NK-92 treated with Interleukin-12 subunit alpha and Interleukin-12 subunit beta, amount 100 ng/mL, for 24 hours (cell line): ENCODE measurements at places on chromosomes 16 and 17.

GRCh38 chr17:73841431-73842060 is 197.3 kb upstream of the SDK2 start:
- no peak for DNase-seq

DNA sequence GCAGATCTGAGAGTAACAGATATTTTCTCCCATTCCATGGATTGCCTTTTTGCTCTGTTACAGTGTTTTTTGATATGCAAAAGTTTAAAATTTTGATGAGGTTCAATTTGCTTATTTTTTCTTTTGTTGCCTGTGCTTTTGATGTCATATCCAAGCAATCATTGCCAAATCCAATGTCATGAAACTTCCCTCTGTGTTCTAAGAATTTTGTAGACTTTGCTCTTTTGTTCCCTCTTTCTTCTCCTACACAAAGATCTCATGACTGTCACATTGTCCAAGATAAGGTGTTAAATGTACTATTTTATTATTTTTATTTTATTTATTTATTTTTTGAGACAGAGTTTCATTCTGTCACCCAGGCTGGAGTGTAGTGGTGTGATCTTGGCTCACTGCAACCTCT is 18.9 kb upstream of the KCNH6 start:
- no peak for DNase-seq

- DNase-seq: no peak
Measured at GRCh38 chr16:26231647-26232046, 539.9 kb downstream of the HS3ST4 start.

DNA sequence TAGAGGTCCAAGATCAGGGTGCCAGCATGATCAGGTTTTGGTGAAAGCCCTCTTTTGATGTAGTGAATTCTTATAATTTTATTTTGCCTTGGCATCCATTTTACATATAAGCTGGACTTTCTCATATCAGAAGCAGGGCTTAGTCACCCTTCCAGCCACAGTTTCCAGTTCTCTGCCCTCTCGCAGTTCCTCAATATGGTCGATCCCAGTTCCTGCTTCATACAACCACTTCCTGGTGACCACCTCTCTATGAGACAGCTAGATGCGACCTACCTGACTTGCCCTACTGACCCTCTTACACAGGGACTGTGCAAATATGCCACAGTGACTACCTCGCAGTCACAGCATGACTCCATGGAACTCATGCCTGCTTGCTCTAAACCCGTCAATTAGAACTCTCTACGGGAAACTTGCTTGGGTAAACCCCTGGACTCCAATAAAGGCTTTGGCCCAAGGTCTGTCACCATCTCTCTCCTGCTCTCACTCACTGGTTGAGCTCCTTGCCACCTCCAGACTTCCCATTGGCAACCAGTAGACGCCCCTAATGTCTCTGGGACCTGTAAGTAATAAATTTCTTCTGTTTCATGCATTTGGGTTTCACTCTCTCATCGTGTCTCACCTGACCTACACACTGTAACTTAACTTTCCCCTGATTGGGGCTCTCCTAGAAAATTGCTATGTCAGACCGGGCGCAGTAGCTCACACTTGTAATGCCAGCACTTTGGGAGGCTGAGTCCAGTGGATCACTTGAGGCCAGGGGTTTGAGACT is 21.4 kb downstream of the CD300LG start:
- no peak for DNase-seq

DNA sequence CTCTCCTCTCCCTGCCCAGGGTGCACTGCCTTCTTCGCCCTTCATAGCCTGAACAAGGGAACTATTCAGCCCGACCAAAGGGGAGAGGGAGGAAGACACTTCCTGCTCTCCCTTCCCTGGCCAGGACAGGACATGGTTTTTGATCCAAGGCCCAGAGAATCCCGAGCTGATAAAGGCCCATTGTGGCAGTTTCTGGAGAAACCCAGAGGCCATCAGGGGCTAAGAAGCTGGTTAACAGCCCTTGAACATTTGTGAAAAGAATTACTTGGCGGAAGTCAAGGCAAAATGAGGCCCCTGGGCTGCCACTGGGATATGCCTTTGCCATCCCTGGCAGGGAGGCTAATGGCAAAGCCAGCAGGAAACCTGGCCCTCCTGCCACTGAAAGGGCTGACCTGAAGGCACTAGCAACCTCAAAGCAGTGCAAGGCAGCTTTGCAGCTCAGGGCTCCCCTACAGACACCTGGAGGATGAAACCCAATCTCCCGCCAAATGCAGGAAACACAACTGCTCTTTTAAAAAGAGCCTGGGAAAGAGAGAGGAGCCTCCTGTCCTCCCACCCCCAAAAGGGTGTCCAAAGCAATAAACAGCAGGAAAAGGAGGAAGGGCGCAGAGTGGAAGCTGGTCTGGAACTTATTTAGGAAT is 12.6 kb downstream of the PHB1 start:
- DNase-seq: no peak

DNA sequence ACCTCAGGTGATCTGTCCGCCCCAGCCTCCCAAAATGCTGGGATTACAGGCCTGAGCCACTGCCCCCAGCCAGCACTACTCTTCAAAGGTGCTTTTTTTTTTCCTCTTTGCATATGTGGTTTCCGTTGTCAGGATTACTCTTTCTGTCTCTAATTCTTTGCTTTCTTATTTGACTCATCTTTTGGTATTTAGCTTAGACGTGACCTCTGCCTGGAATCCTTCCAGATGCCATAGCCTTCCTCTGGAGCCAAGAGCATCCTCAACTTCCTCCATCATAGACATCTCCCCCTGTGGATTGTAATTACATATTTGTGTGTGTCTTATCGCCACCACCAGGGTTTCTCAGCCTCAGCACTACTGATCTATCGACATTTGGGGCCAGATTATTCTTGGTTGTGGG is 84.4 kb upstream of the XYLT1 start:
- DNase-seq: no peak

DNA sequence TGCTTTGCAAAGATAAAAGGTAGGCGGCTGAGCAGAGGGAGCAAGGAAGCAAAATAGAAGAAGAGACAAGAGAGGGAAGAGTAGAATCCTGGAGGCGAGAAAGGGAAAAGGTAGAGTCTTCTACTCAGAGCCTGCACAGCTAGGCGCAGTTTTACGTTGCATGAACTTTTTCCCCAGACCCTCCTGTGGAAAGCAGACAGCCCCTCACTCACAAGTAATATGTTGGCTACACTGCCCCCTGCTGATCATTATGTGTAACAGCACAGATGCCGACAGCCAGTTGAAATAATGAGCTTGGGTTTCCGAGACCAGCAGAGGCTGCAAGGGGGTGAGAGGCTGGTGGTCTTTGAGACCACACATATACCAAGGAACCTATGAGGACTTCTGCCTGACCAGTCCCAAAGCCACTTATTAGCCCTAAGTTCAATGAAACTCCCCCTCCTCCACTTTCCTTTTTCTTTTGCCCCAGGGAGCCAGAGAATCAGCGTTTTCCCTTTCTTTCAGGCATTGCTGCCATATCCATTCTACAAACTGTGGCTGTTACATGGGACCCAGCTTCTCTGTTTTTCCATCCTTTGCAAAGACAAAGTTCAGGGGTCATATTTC is 22.5 kb upstream of the CMTR2 start:
- DNase-seq: no peak

- no peak for DNase-seq
Measured at GRCh38 chr17:41457676-41458075, 9.5 kb downstream of the KRT32 start.

GRCh38 chr17:74148446-74148845 is 55.0 kb upstream of the RPL38 start:
- DNase-seq: no peak

DNA sequence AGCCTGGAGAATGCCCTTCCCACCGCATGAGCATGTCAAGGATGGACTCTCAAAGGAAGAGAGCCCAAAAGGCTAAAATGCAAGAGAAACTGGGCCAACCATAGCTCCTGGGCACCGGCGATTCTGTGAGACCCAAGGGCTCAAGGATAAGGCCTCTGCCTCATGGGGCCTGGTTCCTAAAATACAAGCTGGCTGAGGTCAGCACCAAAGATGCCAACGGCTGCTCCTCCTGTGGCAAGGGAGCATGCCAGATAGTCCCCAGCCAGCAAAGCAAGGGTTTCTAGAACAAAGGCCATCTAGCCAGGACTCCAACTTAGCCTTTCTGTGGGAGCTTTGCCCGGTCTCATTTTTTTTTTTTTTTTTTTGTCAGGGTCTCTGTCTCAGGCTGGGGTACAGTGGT is 20.1 kb downstream of the GPRC5B start:
- no peak for DNase-seq

DNA sequence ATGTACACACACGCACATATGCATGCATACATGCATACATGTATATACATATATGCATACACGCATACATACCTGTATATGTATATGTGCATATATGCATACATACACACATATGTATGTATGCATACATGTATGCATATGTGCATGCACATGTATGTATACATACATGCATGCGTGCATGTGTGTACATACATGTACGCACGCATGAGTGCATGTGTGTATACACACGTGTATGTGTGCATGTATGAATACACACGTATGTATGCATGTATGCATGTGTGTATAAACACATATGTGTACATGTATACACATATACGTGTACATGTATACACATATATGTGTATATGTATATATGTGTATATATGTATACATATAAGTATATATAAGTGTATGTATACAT is 28.5 kb upstream of the DLX3 start:
- no peak for DNase-seq

DNA sequence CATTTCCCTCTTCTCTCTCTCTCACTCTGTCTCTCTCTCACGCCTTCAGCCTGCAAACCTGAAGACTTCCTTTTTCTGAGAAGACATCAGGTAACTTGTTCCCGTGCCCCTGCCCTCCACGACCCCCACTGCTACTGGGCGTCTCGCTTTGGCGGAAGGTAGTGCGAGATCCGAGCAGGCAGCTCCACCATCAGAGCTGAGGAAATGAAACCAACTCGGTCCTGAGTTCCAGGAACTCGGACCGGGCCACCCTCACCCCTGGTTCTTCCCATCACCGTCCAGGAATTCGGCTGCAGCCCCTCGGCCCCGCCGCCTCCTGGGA is 585 bp downstream of the MLKL start:
- peak; percentile 39 for DNase-seq

GRCh38 chr17:74565126-74565525 is 2.2 kb downstream of the CD300H start:
- DNase-seq: no peak

DNA sequence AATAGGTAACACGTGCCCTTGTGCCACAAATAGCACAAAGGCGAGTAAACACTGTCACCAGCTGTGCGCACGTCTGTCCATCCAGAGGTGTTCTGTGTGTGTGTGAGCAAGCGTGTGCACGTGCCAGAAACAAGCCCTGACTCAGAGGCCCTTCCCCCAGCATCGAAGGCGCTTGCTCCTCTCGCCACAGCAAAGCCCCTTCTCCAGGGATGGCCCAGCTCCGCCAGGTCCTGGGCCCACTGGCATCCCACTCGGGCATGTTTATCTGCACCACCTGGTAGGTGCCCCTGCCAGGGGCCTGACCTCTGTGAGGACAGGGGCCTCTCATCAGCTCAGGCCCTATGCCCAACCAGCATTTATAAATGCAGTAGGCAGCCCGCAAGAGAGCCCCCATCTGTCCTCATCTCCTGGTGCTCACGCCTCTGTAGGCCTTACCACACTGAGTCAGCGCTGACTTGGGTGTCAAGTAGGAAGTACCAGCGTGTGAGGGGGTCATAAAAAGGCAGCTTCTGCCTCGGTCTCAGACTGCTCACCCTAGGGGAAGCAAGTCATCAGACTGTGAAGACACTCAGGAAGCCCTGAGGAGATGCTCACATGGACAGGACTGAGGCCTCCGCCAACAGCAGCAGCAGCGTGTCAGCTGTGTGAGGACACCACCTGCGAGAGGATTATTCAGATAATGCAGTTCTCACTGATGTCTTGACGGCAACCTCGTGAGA is 10.8 kb downstream of the TMEM235 start:
- peak; percentile 77 for DNase-seq

GRCh38 chr16:79988721-79989220 is 388.2 kb upstream of the MAF start:
- DNase-seq: no peak

DNA sequence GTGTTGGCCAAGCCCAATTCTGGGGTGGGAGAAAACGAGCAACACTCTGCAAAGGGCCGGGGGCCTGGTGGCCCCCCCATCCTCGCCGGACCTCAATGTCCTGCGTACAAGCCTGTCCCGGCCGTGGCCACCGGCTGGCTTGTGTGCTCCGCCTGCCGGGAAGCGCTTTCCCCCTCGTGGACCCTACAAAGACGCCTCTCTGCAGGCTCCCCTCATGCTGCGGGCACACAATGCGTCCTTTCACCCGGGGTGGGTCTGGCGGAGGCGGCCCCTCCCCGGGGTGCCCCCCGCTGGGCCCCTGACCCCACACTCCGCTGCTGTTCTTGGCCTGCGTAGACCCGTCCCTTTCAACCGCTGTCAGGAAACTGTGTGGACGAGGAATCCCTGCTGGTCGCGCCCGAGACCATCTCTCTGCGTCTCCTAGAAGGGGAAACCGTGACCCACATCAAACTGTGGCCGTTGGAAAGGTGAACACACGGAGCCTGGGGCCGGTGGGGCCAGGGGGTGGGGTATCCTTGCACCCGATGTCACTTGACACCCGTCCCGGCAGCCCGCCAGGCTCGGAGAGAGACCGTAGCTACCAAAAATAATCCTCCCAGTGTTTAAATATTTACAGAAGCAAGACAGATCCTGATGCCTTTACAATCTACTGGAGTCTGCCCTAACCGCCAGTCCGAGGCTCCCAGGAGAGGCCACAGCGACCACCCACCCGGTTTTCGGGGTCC is 43.6 kb downstream of the TBC1D16 start:
- no peak for DNase-seq

GRCh38 chr17:42571435-42572225 is 4.7 kb downstream of the MLX start:
- no peak for DNase-seq

- no peak for DNase-seq
Measured at GRCh38 chr17:72393553-72393952, 272.7 kb downstream of the SOX9 start.

DNA sequence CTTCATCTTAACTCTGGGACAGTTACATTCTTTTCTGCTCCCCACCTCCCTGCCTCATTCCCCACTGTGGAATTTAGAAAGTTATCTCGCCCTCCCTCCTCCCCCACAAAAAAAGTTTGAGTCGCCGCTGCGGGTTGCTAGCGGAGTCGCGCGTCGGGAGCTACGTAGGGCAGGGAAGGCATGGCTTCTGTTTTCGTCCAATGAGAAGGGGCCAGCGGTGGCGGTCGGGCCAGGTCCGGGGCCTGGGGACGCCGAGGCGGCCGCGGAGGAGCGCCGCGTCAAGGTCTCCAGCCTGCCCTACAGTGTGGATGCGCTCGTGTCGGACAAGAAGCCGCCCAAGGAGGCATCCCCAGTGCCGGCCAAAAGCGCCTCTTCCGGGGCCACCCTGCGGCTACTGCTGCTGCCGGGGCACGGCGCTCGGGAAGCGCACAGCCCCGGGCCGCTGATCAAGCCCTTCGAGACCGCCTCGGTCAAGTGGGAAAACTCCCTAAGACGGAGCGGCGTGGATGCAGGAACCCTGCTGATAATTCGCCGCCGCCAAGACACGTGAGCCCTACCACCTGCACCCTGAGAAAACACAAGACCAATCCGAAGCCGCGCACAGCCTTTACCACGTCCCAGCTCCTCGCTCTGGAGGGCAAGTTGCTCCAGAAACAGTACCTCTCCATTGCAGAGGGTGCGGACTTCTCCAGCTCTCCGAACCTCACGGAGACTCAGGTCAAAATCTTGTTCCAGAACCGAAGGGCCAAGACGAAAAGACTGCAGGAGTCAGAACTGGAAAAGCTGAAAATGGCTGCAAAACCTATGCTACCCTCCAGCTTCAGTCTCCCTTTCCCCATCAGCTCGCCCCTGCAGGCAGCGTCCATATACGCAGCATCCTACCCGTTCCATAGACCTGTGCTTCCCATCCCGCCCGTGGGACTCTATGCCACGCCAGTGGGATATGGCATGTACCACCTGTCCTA is 8.9 kb downstream of the OR4D1 start:
- no peak for DNase-seq
